ENCODE measurements at places on chromosomes 7 and 10.
A peak's percentile ranks its signal among the peaks of the same experiment; 100 is the strongest.

DNA sequence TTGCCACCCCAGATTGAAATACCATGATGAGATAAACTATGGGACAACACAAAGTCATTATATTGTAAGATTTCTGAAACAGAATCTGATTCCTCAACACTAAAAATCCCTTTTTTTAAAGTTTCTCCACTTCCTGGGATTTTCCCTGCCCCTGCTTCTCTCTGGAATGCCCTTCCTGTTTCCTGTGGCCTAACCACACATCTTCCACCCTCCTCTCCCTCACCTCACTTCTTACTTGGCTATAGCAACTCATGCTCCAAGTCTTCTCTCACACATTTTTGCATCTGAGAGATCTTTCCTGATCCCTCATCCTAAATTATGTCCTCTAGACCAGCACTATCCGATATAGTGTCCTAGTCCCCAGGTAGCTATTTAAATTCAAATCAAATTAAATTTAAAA is 4.1 kb upstream of the RELN start:
- DNase-seq, result no peak

DNA sequence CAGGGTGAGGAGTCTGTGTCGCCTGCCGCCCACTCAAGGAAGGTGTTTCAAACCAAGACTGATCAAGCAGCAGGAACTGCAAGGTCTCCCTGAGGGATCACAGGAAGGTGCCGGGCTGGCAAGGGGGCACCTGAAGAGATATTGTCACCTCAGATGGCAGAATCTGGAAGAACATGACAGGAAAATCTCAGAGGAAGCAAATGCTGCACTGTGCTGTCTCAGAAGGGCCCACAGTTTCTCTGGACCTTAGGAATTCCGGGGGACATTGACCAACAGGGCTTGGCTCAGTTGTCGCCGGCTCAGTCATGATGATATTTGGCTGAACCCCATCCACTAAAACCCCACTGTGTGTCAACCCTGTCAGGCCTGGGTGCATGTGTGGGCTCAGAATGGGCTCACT is 31.9 kb upstream of the GPR26 start:
- no peak for DNase-seq

- DNase-seq, result no peak
Observed at GRCh38 chr7:44960011-44960580, 18.7 kb downstream of the MYO1G start.

DNA sequence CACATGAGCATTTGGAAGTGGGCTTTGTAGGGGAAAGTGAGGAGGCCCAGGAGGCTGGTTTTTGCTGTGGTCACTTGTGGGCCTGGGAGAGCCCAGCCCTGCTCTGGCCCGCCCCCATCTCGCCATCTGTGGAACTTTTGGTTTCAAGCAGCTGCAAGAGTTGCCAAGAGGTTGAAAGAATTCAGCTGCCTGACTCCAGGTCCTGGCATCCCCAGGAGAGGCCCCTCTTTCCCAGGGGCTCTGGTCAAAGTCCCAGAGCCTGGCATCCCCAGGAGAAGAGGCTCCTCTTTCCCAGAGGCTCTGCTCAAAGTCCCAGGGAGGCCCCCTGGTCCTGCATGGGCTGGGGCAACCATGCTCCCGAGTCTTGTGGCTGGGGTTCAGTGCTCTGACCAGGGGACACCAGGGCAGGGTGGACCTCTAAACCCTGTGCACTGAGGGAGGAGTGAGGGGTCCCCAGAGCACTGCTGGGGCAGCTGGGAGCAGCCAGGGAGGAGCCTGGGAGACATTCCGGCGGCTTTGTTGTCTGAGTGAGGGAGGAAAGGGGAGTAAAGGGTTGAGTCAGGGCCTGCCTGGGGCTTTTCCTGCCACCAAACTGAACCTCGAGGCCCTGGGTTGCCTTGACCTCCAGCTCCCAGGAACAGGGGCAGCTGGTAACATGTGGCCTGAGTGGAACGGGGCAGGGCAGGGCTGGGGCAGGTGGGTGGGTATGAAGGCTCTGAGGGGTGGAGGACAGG is 27.7 kb upstream of the CSGALNACT2 start:
- DNase-seq, result no peak

DNA sequence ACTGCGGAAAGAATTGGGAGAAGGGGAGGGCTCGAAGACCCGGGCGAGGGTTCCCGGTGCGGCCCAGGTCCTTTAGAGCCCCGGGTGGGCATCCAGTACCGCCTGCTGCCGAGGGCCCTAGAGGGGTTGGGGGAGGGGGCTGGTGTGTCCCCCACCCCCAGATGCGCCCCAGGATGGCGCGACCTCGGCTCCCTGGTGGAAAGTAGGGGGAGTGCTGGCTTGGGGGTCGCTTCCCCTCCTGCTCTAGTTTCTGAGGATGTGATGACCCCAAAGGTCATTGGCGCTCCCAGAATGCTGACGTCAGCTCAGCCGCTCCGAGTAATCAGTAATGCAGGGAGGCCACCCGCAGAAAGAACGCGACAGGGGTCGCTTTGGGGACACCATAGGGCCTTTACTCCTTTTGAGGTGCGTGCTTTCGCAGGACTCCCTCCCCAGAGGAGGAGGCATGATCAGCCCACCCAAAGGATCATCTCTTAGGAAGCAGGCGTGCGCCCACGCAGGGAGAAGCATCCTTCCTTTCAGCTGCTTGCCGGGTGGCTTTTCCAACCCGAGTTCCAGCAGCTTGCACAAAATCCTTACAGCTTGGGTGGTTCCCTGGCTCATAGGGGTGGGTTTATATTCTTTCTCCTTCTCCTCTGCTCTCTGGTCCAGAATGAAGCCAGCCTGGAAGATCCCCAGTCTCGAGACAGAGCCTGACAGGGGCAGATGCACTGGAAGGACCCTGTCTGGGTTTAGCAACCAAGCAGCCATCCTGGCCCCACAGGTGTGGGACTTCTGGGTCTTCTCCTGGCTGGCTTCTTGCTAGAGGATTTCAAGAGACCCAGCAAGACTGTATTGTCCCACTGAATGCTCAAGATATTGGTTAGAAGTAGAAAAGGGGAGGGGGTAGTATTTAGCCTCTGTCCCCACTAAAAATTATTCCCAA is 1.3 kb upstream of the PRKAG2 start:
- DNase-seq, result no peak

- DNase-seq, result no peak
Observed at GRCh38 chr7:154675560-154675959, 327.4 kb downstream of the PAXIP1 start.

DNA sequence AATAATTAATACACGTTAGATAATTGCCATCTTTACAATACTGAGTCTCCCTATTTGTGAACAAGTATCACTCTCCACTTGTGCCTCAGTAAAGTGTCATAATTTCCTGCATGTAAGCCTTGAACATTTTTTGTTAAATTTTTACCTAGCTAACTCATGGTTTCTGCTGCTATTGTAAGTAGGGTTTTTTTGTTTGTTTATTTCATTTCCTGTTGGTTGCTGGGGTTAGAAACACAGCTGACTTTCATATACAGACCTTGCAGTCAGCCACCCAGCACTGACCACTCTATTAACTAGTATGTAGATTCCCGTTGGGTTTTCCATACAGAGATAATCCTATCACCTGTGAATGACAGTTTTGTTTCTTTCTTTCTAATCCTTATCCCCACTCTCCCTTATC is 133.3 kb downstream of the MPP7 start:
- no peak for DNase-seq

- DNase-seq, result no peak
Observed at GRCh38 chr10:127612-128432, 7.4 kb upstream of the ZMYND11 start.

DNA sequence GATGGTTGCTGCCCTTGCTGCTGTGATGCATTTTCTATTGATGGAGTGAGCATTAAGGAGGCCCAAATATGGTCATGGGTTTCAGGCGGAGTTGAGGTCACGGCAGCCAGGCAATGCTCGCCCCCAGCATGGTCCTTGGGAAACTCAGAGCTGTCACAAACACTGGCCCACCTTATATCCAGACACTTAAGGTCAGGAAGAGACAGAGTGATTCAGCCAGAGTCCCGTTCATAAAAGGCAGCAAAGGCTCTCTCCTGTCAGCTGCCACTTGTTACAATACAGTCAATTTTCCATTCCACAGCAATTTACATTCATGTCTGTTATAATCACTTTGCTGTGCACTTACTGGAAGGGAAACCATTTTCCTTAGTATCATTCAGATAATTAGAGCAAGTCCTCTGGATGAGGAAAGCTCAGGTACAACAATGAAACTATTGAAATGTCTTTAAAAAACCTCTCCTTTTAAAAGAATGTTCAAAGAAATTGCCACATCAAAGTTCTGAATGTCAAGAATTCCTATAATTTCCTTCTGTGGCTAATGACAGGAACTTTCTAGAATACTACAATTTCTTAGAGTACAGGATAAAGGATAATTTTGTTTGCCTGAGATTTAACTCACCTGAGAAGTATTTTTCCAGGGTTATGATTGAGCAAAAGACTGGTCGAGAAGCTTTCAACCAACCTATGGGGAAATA is 14.8 kb upstream of the ANKRD1 start:
- no peak for DNase-seq

DNA sequence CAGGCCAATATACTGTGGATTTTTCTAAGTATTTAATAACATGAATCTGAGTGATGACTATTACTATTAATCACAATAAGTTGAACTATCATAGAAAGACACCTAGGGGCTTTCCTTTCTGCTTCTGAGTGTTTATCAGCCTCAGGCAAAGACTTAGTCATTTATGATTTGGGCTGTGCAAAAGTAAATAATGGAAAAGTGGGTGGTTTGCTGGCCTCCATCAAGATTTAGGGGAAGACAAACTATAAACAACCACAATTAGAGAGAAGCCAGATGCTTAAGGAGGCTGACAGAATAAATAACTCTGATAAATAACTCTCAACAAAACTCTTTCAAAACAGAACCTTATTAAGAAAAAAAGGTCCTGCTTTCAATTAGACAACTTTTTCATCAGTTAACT is 64.7 kb downstream of the MACC1 start:
- no peak for DNase-seq

DNA sequence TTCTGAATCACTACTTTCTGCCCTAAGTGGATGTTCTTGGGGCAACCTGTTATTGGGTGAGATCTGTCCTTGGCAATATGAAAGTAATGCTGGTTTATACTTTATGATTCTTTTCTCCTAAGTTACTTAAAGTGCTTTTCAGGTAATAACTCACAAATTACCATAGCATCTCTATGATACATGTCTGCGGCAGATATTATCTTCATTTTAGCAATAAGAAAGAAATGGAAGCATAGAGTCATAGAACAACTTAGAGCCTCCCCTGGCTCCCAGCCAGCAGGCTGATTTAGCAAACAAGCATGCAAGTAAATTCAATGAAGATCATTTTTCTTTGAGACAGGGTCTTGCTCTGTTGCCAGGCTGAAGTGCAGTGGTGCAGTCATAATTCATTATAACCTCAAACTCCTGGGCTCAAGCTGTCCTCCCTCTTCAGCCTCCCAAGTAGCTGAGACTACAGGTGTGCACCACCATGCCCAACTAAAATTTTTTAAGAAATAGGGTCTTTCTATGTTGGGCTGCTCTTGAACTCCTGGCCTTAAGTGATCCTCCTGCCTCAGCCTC is 38.1 kb upstream of the GRM8 start:
- DNase-seq, result no peak

GRCh38 chr7:98654524-98655272 is 37.6 kb downstream of the NPTX2 start:
- DNase-seq, result no peak

DNA sequence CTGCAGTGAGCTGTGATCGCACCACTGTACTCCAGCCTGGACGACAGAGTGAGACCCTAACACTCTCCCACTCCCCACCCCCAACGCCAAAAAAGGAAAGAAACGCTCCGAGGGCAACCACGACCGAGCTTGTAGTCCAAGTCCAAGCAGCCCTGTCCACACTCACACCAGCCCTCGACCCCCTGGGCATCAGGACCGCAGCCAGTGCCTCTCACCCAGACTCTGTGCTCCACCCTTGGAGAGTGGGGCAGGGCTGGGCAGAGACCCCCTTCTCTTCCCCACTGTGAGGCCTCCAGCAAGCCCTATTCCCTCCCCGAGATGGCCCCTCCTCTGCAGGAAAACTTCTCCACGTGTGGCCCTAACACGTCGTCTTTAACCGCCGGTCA is 82.6 kb downstream of the FOXL3 start:
- no peak for DNase-seq

- DNase-seq, result peak; percentile 81
Observed at GRCh38 chr7:157464971-157465886, 128.4 kb downstream of the DNAJB6 start.

GRCh38 chr7:937856-938484 is 16.5 kb downstream of the ADAP1 start:
- DNase-seq, result no peak

GRCh38 chr10:119770928-119771327 is 45.1 kb downstream of the INPP5F start:
- no peak for DNase-seq

- DNase-seq, result no peak
Observed at GRCh38 chr10:98107644-98108430, 26.6 kb upstream of the R3HCC1L start.

DNA sequence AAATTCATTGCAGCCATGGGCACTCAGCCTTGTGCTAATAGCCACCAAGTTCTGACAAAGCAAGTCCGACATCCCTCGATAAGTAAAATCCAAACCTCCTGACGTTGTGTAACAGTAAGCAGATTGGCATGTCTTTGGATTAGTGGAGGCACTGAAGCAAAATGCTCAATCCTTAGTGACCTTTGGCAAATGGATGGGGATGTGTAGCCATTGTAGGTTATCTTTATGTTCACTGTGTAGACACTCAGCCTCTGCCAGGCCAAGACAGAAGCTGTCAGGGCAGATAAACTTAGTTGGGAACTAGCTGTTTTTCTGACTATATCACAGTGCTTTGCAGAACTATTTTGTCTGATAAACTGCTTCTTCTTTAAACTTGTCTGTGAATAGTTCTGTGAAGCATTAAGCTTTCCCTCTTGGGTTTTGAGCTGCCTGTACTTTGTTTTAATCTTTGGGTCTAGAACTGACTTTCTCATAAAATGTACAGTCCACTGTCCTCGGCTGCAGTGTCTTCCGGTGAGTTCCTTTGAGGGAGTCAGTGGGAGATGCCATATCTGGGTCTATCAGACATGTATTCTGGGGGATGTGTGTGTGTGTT is 220.8 kb downstream of the LRMDA start:
- DNase-seq, result no peak

DNA sequence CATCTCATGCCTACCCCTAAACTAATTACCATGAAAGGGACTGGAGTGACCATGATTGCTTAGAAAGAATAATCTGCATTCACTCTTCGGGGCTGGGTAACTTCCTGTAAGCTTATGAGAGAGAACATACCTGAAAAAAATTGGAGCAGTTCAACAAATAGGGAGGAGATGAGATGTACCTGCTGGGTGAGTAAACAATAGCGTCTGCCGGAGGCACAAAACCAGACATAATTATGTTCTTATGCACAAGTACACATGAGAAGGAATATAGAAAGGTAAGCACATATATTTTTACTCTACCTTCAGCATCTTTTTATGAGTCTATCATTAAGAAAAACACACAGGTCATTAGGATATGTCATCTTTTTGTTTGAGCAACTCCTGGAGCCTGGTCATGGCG is 224.6 kb upstream of the FERD3L start:
- DNase-seq, result no peak

GRCh38 chr10:28219251-28219650 is 83.6 kb downstream of the MPP7 start:
- no peak for DNase-seq

- no peak for DNase-seq
Observed at GRCh38 chr10:12969951-12970350, 31.6 kb downstream of the CCDC3 start.

Data from brain (organoid and tissue), 16 donors.